LoVo (cell line): ENCODE measurements at places on chromosomes 4 and X.

- no peak for DNase-seq
These were observed 132.2 kb downstream of the NKX6-1 start for GRCh38 chr4:84366907-84367306.

GRCh38 chr4:184969610-184970009 is 48.7 kb upstream of the HELT start:
- no peak for DNase-seq

- DNase-seq: no peak
These were observed 60.9 kb downstream of the SOWAHB start for GRCh38 chr4:76836860-76837562.

DNA sequence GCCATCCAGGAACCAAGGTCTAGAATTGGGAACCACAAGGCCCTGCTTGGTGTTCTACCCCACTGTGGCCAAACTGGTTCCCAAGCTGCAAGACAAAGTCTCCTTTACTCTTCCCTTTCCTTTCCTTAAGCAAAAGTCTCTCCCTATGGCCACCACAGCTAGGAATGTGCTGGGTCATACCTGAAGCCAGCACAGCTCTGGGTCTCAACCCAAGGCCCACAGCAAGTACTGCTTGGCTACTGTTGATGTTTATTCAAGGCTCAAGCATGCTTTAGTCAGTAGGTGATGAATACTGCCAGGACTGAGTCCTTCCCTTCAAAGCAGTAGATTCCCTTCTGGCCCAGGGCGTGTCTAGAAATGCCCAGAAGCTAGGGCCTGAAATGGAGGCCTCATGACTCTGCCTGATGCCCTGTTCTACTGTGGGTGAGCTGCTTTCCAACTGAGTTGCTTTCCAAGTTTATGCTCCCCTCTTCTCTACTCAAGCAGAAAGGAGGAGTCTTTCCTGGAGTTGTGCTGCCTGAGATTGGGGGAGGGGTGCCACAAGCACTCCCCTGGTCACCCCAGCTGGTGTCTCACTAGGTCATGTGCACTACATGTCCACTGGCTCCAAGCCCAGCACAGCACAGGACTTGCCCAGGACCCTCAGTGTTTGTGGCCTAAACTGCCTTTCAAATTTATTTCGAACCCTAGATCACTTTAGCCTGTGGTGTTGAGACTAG is 44.9 kb downstream of the STAP1 start:
- no peak for DNase-seq

DNA sequence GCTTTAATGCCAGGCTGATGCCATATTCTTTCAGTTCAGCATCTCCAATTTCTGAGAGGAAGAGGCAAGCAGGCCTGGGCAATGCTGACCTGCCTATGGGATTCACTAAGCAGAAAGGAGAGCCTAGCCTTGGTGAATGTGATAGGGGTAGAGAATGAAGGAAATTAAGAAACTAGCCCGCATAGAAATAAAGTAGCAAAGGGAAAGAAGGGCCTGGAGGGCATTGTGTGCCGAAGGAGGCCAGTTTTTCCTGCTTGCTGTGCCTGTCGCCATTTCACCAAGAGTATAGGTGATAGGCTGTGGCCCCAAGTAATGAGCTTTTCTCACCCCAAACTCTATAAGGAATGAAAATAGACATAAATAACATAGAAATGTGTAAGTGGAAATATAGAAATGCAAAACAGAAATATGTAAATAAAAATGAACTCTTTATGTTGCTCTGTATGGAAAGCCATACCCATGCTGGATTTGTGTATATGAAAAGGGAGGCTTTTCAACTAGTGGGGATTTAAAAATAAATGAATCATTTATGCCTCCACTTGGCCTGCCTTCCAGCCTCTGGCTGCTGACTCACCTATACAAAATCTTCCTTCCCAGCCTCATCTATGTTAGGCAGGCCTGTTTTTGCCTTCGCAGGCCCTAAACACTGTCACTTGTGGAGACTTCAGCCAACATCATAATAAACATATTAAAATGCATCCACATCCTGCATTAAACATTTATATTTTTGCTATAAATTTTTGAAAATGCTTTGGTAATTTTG is 5.1 kb upstream of the OCRL start:
- DNase-seq: no peak

- DNase-seq: no peak
These were observed 196.4 kb upstream of the LDB2 start for GRCh38 chr4:17094876-17095210.

GRCh38 chrX:30373479-30373878 is 64.3 kb upstream of the NR0B1 start:
- no peak for DNase-seq

GRCh38 chrX:119984652-119985051 is 41.1 kb upstream of the NKAP start:
- peak; percentile 1 for DNase-seq
